ENCODE measurements at places on chromosomes 2 and 18. TPM values are rescaled to one million over a fixed set of nuclear protein-coding genes. Genes with fewer than 3 reads are reported as not detected.
A peak's percentile ranks its signal among the peaks of the same experiment; 100 is the strongest.

The COPS7B gene
- total RNA-seq, result 29.4 TPM

The FASTKD1 gene
- 70.5 TPM for total RNA-seq

The ARHGEF33 gene
- total RNA-seq, result 0.10 TPM

The CROCC2 gene
- total RNA-seq, result 0.19 TPM

The RAX gene
- not detected for total RNA-seq

The NDC80 gene
- 11.6 TPM for total RNA-seq

- peak; percentile 41 for DNase-seq
Observed at GRCh38 chr2:152036611-152037469, 62.0 kb downstream of the CACNB4 start.

GRCh38 chr2:65640793-65641103, 208.3 kb upstream of the SPRED2 start:
- no peak for DNase-seq

DNA sequence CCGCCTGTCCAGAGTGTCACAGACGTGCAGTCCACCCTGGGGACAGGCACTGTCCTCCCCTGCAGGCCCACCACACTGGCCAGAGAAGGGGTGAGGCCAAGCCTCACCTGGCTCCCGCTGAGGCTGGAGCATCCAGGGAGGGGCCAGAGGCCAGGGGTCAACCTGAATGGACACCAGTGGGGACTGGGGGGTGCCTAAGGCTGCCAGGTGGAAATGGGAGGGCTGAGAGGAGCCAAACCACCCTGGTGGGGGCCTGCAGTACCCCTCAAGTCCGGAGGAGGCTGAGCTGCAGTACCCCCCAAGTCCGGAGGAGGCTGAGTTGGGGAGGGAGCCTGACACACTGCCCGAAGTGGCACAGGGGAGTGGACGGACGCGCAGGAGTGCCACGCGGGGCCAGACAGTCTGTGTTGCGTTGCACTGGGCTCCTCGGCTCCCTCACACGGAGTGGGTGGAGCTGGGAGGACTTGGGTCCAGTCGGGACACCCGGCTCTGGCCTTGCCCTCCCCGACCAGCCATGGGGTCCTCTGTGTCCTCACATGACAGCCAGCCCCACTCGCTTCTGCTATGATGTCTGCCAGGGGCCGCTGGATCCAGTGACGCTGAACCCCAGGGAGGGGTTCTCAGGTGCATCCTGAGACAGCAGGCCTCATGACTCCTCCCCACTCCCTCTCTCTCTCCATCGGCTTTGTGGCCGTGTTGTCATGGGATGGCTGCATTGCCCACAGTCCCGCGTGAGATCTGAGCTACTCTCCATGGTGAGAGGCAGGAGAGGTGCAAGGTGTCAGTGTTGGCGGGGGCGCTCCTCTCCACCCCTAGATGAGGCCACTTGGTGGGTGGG, 22.3 kb upstream of the GPC1 start:
- no peak for DNase-seq

GRCh38 chr2:235146206-235146605, 194.4 kb downstream of the SH3BP4 start:
- DNase-seq, result no peak

DNA sequence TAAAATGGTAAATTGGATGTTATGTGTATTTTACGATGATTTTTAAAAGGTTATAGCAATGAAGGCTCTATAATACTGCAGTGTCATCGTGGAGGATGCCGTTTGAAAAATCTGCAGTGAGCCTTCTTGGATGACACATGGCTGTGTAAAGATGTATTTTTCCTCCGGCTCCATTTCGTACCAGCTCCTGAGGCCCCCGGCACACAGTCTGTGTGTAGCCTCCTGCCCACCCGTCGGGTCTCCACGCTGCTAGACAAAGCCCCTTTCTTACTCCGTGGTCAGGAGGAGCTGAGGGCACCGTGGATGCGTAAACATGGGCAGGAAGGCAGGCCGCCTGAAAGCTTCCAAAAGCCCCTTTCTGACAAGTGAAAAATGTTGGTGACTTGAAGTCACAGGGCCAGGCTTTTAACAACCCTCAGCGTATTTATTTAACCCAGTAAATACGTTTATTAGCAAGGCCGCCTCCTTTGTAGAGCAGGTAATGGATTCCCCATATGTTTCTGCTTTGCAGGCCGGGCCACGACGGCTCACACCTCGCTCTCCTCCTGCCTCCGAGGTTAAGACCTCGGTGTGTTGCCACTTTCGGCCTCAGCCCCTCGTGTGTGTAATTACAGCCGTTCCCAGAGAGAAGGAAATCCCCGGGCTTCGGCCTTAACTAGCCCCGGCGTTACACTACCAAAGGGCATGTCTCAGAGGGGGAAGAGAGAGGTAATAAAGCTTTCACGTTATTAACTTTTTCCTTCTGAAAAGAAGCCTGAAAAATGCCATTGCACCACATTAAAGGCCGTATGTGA, 72.8 kb downstream of the DDX1 start:
- DNase-seq, result no peak

DNA sequence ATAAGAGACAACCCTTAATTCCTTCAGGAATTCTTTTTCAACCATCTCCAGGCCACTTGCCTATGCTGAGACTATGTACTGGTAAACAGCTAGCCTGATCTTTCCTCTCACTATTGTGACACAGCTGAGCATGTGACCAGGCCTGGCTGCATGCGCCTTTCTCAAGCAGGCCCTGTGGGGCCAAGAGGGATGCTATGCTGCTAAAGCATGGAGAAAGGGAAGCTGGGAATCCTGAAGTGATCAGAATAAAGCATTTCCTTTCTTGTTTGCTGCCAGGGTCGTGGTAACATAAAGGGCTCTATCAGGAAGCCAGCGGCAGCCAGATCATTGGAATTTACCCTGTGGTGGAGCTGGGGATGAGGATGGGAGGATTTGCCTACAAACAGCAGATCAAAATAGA, 29.8 kb upstream of the LCLAT1 start:
- DNase-seq, result no peak

DNA sequence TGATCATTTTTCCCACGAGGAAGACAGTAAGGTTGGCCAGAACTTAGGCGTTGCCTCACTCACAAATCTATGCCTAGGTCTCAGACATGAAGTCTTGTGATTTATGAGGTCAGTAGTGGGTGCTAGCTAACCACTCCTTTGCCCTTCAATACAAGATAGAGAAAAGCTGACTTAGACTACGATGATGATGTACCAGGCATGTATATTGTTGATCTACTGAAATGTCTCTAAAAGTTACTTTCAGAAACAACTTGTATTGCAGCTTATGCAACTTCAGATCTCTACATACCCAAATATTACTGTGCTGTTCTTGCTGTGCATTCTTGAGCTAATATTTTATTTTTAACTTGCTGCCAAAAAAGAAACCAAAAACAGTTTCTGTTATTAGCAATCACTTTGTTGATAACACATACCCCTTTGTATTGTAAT, 30.6 kb downstream of the MAPRE2 start:
- no peak for DNase-seq

- no peak for DNase-seq
Observed at GRCh38 chr2:83528767-83529166, 930.3 kb downstream of the SUCLG1 start.

All from mucosa of descending colon (tissue), 3 donors.